ENCODE measurements at places on chromosomes 16 and 17.

GRCh38 chr17:79615446-79615845 lies 4.6 kb upstream of the RBFOX3 start:
- no peak for DNase-seq

DNA sequence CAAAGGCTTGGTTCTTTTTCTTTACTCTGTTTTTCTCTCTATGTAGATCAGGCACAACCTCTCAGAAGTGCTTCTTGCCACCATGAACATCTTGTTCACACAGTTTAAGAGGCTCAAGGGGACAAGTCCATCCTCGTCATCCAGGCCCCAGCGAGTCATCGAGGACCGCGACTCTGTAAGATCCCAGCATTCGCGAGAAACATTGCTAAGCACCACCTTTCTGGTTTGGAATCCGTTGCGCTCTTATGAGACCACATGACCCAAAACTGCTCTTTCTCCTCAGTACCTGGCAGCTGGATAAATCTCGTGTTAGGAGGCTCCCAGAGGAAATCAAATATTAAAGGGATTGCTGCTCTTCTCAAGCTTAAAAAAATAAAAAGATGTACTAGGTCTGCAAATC lies 23.3 kb upstream of the SLC12A3 start:
- no peak for DNase-seq

- DNase-seq, result no peak
Observed at GRCh38 chr16:66026211-66026610, 340.3 kb upstream of the CDH5 start.

- no peak for DNase-seq
Observed at GRCh38 chr17:37233036-37233435, 142.7 kb upstream of the C17orf78 start.

DNA sequence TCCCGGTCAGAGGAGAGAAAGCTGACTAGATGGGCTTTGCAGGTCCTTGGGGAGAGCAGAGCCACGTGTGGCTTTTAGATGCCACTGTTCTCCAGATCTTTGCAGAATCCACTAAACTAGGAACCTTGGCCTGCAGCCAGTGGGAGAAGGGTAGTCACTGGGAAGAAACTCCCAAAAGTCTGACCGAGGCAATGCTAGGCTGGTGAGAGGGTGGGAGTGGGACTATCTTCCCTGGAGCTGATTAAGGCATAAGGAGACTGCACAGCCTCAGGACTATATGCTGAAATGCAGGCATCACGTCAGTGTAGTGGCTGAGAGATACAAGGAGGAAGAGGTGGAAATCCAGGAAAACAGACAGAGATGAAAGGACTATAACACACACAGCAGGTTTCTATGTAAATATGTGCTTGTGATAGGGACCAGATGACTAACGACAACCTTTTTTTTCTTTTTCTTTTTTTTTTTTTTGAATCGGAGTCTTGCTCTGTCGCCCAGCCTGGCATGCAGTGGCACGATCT lies 2.2 kb upstream of the GSDMA start:
- no peak for DNase-seq

DNA sequence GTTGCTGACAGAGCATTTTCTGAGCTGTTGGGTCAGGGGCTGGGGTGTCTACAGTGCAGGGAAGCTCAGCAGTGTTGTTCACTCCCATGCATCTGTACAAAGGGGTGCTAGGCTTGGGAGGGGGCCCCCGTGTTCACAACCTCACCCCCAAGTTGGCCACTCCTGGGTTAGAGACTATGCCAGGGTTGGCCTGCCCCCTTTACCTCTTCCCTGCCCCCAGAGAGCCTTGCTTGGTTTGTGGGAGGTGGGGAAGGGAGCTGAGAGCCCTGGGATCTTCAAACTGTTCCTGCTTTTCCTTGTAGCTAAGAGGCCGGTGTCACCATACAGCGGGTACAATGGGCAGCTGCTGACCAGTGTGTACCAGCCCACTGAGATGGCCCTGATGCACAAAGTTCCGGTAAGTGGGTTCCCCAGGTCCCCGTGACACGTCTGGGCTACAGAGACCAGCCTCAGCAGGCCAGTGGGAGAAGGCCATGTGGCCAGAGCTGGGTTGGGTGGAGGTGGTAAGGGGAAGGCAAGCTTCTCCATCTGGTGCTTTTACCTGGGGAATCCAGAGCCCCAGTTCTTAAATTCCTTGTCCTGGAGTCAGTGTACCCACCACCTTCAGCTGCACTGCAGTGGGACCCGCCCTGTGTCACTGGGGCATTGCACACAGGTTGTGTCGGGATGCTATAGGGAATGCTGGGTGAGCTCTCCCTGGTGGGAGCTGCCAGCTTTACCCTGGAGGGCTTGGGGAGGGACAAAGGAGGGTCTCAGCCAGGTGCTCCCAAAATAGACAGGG lies 11.8 kb downstream of the GPRC5C start:
- no peak for DNase-seq

- DNase-seq, result no peak
Observed at GRCh38 chr17:62987136-62987535, 21.1 kb downstream of the TANC2 start.

GRCh38 chr16:67419502-67419901 lies 3.2 kb upstream of the ZDHHC1 start:
- no peak for DNase-seq

Measured in nucleus accumbens (tissue), 56 donors.